Stimulated activated CD4-positive, alpha-beta T cell treated with anti-CD3 and anti-CD28 coated beads, Interleukin-4, amount 100 ng/mL, for 48 hours (primary cell): ENCODE measurements at places on chromosomes 6 and 20.

DNA sequence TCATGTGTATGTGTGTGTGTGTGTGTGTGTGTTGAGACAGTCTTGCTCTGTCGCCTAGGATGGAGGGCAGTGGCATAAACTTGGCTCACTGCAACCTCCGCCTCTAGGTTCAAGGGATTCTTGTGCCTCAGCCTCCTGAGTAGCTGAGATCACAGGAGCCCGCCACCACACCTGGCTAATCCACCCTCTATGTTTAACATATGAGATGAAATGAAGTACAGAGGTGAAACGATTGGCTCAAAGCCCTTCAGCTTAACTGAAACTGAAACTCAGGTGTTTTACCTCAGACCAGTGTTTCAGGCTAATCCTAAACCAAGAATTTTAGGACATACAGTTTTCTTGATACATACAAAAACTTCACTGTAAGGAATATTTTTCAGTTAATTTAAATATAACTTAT lies 167.3 kb downstream of the KCNQ5 start:
- no peak for DNase-seq

DNA sequence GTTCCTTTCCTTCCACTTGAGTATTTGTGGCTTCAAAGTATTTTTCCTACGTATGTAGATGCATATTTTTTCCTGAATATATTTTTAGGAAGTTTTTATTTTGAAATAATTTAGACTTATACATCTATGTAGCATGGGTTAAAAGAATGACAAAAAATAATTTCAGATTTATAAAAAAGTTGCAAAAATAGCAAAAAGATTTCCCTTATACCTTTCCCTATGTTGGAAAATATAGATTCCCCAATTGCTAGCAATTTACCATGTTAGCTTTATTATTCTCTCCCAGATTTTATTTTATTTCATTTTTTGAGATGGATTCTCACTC lies 69.8 kb downstream of the SCAND1 start:
- DNase-seq: no peak

DNA sequence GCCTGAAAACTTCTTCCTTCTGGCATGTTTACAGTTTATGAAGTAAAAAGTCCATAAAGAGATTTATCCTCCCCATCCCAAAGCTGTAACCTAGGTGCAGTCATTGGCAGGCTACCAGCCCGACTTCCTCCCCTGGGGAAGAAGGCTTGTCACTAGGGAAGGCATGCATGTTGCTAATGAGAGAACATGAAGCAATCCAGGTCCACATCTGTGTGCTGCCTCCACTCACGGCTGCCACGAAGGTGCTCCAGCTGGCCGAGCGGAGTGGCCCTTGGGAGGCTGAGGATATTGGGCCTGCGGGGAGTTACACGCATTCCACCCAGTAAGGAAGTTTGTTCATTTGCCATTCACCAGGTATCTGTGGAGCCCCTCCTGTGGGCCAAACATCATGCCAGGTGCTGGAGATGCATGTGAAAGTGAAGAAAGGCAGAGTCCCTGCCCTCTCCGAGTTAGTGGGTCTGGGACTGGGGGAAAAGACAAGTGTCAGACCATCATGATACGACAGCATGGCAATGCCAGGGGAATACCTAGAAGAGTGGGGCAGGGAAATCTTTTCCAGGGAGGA lies 257.0 kb downstream of the NRN1 start:
- DNase-seq: no peak

- no peak for DNase-seq
Measured at GRCh38 chr6:154996841-154997311, 1.8 kb downstream of the TIAM2 start.

DNA sequence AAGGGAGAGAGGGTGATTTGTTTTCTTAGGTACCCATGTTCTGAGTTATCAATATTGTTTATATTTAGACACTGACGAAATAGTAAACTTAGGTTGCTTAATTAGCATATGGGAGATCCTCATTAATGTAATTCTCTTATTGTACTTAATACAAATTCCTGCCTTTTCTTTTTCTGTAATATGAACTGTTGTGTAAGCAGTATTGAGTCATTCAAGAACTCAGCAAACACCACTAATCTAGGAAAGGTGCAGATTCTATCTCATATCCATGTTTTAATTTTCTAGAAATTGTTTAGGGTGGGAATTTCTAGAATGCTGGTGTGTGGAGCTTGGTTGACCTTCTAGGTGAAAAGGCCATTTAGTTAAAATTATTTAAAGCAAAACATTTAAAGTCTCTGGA lies 216.0 kb downstream of the ZFAND3 start:
- no peak for DNase-seq

DNA sequence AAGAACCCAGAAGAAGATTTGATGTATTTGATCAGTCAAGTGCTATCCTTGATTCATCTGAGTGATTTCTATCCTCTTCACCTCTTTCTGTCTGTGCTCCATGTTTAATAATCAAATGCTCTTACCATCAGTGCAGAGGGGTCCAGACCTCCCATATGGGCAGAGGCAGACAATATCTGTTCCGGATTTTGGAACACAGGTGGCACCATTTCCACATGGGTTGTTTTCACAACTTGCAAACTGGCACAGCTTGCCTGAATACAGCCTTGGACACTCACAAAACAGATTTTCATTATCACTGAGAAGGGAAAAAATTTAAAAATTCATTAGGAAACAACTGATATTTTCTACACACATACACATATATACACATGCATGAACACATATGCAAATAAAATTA lies 228.5 kb downstream of the PHF3 start:
- no peak for DNase-seq

- no peak for DNase-seq
Measured at GRCh38 chr6:35461270-35461669, 6.9 kb upstream of the RPL10A start.

GRCh38 chr6:26327450-26328264 lies 37.3 kb upstream of the BTN3A2 start:
- DNase-seq: no peak

DNA sequence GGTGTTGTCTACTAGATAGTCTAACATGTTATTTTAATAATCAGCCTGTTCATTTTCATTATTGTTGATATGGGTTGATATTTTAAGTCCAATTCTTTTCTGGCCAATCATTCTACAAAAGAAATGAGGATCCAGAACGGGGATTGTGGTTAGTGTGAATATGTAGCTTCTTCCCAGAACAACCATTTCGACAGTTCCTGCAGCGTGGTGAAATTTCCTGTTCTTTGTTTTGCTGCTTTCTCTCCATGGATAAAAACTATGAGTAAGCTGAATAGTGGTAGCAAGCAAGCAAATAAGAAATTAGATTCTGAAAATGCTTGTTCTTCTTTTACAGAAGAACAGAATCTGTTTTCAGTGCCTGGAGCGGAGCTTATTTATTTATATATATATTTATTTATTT lies 65.5 kb upstream of the F13A1 start:
- no peak for DNase-seq
